ENCODE measurements at places on chromosomes 2 and 18.

- no peak for DNase-seq
Observed at GRCh38 chr2:855177-855576, 95.5 kb upstream of the SNTG2 start.

DNA sequence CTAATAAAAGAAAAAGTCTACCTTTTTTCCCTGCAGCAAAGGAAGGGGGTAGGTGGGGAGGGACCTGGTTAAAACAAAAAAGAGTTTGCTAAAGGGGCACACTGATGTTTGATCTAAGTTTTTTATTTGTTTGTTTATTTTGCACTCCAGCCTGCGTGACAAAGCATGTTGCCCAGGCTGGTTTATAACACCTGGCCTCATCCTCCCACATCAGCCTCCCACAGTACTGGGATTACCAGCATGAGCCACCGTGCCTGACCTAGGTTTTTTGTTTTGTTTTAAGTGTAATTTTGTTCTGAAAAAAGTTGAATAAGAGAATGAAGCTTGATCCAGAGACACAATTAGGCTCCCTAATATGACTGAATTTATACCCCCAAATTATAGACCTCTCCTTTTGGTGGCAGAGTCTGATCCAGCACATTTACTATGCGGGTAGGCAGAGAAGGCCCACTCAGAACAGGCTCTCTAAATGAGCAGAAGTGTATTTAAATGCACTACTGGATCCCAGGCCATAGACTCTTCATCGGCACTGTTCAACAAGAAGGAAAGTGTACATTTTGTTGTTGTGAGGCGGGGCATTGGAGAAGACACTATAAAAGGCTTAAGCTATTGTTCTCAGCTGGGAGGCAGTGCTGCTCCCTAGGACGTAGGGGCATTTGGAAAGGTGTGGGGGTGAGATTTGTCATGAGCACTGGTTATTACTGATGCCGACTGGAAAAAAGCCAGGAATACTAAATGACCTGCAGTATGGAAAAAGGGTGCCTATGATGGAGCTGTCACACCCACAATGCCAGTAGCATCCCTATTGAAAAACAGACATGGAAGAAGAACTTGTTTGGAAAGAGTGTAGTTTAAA is 32.4 kb downstream of the MRPS9 start:
- DNase-seq: no peak

GRCh38 chr2:237413777-237414661 is at the start of gene COL6A3:
TSS of gene COL6A3 (minus strand) at chr2:237414164. CDS start at chr2:237396817, 17,347 bp downstream.
- DNase-seq: no peak

GRCh38 chr2:82391386-82391785 is 2067.7 kb downstream of the SUCLG1 start:
- no peak for DNase-seq

DNA sequence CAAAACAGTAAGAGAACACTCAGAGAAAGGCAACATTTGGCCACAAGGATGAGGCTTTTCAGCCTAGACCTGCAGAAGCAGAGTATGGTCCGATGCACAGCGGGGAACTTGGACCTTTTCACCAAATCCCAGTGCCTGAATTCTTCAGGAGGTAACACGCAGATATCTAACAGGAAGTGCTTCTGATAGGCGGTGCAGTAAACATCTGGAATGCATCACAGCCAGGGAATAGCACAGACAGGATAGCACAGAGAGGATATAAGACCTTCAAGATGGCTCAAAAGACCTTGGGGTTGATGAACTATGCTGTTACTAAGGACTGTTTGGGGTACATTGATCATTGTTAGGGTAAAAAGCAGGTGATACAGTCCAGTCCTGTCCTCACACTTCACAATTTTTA is 1.7 kb downstream of the TMEM127 start:
- DNase-seq: no peak

GRCh38 chr2:21326152-21326551 is 202.4 kb downstream of the TDRD15 start:
- DNase-seq: no peak

DNA sequence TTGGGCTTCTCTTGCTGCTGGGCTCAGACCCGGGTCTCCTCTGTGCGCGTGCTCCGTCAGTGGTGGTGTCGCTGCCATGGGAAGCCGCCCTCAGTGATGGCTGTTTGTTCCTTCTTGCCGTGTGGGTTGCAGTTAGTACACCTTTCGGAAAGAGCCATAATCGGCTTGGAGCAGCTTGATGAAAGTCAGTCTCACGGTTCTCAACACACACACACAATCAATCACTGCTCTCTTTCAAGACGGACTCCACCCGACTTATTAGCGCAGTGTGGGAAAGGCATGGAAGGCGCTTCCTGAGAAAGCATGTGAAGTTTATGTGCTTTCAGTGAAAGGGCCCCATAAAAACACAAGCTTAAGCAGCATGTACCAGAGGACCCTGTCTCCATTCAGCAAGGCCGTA is 64.1 kb downstream of the SOX11 start:
- no peak for DNase-seq

Data from stimulated activated CD8-positive, alpha-beta memory T cell treated with anti-CD3 and anti-CD28 coated beads, Interleukin-15, amount 100 ng/mL, for 1 hour (primary cell).